Stimulated activated CD4-positive, alpha-beta T cell treated with anti-CD3 and anti-CD28 coated beads, Interleukin-1b, Interleukin-23, amount 100 ng/mL, for 1 hour (primary cell): ENCODE measurements at places on chromosomes 1 and 21.

DNA sequence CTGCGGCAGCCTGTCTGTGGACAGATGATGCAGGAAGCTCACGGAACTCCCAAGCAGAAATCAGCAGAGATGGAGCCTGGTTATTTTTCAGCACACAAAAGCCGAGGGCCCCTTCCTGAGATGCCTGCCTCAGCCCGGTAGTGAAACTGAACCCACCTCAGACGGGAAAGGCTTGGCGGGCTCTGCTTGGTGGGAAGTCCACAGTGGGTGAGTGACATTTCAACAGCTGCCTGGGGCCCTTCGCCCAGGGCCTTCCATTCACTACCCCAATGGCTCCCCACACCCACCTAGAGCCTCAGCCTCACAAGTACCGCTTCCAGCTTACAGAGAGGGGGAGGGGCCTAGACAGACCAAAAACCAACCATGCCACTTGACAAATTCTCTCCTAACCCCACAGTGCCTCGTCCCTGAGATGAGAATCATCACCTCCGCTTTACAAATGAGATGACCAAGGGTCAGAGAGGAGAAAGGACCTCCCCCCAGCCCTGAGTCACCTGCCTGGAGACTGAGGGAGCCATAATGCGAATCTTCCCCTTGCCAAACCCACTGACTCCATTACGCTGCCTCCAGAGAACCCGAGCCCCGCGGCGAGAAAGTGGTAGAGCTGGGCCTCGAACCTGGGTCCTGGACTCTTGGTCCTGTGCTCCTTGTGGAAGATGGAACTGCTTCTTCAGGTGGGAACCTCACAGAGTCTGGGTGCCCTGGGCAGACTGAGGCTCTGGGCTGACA, 3.4 kb upstream of the ECE1 start:
- DNase-seq: peak; percentile 46

DNA sequence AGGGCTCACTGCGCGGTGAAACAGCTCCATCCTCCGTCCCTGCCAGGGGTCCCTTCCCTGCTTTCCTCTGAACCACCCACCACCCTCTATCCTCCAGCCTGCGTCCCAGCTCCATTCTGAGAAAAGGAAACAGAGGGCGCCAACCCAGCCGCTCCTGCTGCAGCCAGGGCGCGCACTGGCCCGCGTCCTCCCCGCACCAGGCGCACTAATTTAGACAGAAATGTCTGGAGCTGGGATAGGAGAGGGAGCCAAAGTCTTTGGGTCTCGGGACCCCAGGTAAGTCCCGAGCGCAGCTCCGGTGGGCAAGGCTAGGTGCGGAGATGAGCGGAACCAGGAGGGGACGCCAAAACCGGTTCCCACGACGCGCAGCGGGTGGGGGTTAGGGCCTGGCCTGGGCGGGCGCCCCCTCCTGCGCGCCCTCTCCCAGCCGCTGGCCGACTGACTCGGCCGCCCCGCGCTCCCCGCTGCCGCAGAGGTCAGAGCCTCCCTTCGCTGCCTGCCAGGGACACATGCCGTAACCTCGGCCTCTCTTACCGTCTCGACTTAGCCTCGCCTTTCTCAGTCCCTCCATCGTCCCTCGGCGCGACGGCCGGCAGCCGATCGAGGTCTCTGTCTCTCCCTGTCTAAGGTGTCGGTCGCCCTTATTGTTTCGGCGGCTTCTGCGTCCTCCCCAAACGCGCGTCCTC, 2.0 kb downstream of the CAMK2N1 start:
- DNase-seq: no peak

- DNase-seq: no peak
Measured at GRCh38 chr1:161484613-161485012, 20.6 kb upstream of the FCGR2A start.

- DNase-seq: no peak
Measured at GRCh38 chr1:113835686-113836290, 23.5 kb upstream of the RSBN1 start.

DNA sequence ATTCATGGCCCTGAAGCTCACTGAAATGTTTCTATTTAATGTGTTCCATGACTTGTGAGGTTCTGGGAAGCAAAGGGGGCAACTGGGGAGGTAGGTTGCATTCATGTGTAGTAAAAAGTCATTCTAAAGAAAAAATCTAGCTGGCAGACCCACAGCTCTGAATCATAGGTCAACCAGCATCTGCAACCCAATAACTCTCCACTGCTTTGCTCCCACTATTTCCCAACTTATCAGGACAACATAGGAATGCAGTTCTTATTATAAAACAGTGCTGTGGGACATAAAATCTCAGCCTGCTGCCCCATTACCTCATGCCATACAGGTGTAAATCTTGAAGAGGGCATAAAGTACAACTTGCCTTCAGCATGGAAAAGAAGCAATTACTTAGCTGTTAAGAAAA, 576.1 kb upstream of the PTBP2 start:
- no peak for DNase-seq

- no peak for DNase-seq
Measured at GRCh38 chr1:91511386-91511785, 10.7 kb downstream of the CDC7 start.

GRCh38 chr1:34726861-34727260, 28.0 kb upstream of the GJB5 start:
- DNase-seq: no peak

DNA sequence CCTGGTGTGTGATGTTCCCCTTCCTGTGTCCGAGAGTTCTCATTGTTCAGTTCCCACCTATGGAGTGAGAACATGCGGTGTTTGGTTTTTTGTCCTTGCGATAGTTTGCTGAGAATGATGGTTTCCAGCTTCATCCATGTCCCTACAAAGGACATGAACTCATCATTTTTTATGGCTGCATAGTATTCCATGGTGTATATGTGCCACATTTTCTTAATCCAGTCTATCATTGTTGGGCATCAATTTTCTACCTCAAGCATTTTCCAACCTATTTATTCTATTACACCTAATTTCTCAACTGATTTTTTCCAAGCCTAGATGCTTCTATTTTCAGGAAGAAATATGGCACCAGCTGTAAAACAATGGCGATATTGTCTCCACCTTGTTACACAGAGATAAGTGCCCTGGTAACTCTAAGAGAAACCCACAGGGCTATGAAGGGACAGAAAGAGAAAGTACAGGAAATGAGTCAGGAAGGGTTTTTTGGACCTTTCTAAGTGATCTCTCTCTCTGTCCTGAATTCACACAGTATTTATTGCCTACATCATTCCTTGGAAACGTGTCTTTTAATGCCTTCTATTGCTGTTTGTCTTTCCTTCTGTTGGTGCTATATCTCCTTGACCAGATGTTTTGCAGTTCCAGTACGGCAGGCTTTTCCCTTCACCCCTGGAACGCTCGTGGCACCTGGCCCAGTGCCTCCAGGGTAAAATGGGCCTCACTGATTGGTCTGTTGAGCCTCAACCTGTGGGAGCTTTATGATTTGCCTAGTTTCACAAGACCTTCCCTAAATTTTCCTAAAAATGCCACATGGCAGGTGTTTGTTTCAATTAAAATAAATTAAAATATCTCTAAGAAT, 14.6 kb upstream of the JAK1 start:
- DNase-seq: no peak

DNA sequence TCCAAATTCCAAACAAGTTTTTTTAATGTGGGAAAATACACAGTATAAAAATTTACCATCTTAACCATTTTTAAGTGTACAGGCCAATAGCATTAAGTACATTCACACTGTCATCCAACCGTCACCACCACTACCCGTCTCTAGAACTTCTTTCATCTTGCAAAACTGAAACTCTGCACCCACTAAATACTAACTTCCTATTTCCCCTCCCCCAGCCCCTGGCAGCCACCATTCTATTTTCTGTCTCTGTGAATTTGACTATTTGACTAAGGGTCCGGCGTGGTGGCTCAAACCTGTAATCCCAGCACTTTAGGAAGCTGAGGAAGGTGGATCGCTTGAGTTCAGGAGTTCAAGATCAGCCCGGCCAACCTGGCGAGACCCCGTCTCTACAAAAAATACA, 36.1 kb downstream of the CLSTN1 start:
- DNase-seq: no peak

DNA sequence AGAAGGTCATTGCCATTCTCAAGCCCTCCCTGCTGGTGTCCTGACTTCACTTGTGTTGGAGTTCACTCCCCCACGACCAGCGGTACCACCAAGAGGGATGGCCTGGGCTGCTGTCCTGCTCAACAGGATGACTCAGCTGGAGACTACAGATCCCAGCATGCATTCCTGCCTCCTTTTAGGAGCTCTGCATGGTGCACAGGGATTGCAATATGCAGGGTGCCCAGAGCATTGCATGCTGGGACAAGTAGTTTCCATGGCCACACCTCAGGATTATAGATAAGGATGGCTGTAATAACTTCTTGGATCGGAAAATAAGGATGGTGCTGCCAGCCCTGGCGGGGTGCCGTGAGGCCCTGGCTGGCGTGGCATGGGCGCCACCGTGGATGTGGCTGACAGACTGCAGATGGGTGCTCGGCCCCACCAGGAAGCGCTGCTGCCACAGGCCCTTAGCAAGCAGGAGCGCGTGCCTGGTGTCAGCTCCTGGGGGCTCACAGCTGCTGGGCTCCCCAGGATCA, 150.0 kb downstream of the CASZ1 start:
- no peak for DNase-seq

DNA sequence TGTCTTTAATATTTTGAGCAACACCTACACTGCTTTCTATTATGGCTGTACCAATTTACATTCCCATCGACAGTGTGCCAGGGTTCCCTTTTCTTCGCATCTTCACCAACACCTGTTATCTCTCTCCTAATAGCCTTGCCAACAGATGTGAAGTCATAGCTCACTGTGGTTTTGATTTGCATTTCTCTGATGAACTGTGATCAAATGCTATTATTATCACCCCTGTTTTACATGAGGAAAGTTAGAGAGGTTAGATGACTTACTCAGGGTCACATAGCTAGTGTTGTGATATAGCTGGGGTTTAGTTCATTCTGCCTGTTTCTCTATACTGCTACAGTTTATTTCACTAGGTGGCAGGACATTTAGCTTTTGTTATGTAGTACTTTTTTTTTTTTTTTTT, 204.1 kb downstream of the FMN2 start:
- no peak for DNase-seq

DNA sequence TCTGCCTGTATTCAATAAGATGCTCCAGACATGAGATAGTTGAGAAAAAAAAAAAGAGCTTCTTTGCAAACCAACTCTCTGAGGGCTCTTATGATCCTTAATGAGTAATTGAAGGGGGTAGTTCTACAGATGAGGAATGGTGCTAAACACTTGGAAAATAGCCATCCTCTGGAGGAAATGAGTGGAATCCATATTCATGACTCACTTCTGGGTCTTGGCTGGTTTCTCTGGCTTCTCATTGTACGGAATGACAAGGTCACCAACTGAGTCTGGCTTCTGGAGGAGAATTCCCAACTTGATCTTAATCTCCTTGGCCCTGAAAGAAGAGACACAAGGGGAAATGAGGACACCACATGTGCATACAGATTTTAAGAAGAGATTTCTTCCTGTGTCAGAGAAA, 34.7 kb downstream of the RGS5 start:
- DNase-seq: no peak

DNA sequence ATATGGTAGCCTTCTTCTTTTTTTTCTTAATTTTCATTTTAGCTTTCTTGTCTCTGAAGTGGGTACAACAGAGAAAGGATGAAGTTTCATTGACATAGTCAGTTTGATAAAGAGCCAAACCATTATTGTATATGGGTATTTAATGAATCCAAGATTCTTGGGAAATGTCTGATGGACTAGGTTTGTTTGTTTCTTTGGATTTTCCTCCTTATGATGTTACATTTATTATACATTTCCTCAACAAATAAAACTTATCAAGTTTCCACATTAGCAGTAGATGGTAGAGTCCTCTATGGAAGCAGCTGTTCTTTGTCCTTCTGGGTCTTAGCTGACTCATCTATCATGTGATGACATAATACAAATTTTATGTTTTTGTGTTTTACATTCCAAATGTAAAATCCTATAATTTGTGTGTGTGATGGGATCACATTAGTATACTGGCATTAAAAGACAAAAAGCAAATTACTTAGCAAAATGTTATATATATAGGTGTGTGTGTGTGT, 6.0 kb downstream of the COL24A1 start:
- no peak for DNase-seq

- DNase-seq: no peak
Measured at GRCh38 chr1:9340172-9340854, 47.6 kb downstream of the SPSB1 start.

GRCh38 chr1:37725851-37726613, 33.7 kb downstream of the CDCA8 start:
- DNase-seq: no peak

- no peak for DNase-seq
Measured at GRCh38 chr1:26184883-26185282, 5.5 kb upstream of the CATSPER4 start.

DNA sequence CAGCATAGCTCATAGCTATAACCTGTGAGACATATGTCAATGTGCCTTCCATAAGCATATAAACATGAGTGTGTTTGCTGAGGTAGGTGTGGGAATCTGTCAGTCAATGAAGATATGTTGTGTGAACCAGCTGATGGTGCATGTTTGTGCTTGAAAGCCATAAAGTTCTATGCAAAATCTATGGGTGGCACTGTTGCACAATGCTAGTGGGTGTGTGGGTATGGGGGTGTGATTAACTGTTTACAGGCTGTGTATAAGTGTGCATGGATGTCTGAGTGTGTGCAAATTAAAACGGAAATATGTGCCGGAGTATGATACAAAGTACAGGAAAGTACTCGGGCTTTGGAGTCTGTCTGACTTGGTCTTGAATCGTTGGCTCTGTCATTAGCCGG, 1.0 kb upstream of the ATP2B4 start:
- peak; percentile 29 for DNase-seq

GRCh38 chr1:17927952-17928351, 172.8 kb downstream of the ACTL8 start:
- no peak for DNase-seq

DNA sequence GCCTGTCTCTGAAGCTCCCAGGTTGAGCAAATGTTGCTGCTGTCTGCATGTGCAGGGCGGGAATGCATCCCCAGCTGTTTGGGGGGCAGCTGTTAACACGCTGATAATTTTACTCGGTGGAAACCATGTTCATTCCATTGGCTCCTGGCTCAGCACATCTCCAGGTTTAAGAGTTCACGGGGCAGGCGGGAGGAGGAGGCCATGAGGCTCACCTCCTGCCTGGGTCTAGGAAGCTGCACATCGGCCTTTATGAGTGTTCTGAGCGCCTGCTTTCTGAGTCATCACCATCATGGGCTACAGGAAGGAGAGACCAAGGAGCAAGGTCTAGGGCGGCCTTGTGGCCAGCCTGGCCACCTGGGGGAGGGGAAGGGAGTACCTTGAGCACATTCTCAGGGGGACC, 29.7 kb downstream of the AJAP1 start:
- no peak for DNase-seq

- no peak for DNase-seq
Measured at GRCh38 chr21:40717028-40717427, 129.9 kb downstream of the DSCAM start.
